ENCODE measurements at places on chromosomes 1 and 21.
A peak's percentile ranks its signal among the peaks of the same experiment; 100 is the strongest.

DNA sequence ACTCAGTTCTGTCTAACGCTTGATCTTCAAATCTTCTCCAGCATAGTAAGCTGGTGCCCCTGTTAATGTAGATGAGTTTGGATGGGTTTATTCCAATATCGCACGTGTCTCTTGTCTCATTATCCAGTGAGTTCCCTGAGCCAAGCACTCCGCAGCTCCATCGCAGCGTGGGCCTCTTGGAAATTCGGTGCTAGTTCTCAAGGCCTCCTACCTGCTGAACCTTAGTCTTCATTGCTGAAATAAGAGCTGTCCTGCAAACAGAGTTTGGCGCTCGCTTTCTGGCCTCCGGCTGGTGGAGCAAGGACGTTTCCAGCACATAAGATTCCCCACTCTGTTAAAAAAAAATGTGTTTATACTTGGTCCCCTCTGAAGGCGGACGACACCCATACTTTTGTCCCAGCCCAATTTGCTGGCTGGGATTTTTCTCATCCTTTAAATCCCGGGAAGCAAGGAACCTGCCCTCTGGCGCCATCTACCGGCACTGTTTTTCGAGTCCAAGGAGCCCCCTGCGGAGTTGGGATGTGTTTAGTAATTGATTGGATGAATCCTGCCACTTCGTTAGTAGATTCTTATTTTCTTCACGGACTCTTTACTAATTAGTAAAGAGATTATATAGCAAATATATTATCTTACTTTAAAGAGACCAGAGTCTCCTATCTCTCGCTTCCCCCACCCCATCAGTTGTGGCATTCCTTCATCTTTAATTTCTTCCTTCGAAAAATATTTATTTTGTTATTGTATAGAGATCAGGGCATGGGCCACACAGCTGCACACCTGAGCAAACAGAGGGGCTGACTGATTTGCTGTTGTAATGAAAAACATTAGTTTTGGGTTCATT is 14.7 kb downstream of the JUN start:
- DNase-seq, result no peak

DNA sequence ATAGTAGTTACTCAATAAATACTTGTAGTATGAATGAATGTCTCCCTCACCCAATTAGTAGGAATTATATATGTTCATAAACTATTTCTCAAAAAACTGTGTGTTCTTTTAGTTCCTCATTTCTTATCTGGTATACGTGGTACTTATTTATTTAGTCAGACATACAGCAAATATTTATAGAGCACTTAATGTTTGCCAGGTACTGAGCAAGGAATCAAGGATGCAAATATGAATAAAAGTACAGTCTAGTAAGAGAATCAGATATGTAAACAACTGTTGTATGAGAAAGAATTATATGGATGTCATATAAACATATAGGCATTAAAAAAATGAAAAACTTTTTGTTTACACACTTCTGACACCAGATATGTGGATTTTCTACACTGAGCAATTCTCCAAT is 58.5 kb downstream of the ATF6 start:
- no peak for DNase-seq

GRCh38 chr21:16834791-16835190 is 678.1 kb upstream of the CXADR start:
- no peak for DNase-seq

- DNase-seq, result no peak
These were observed 42.2 kb upstream of the TTC39A start for GRCh38 chr1:51372561-51372960.

DNA sequence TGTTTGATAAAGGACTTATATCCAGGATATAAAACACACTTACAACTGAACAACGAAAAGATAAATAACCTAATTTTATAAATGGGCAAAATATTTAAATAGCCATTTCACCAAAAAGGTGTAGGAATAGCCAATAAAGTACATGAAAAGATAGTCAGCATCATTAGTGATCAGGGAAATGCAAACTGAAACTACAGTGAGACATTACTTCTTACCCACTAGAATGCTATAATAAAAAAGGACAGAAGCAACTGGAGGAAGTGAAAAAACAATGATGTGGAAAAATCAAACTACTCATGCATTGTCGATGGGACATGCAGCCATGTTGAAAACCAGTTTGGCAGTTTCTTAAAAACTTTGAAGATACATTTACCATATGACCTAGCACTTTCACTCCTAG is 43.4 kb upstream of the HSD3B1 start:
- DNase-seq, result no peak

DNA sequence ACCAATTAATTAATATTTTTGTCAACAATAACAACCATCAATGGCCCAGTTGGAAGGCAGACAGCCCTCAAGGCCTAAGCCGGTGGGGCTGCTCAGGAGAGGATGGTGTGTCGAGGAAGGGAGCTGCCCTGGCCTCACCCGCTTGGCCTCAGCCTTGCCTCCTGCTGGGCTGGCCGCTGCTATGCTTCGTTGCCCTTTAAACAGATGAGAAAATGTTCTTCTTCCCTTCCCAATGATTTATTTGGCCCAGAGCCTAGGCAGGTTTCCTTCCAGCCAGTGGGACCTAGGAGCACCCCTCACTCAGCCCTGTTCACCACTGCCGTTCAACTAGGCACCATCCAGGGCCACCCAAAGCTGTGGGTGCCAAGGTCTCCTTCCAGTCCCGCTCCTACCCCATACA is 3.1 kb upstream of the ADGRB2 start:
- no peak for DNase-seq

DNA sequence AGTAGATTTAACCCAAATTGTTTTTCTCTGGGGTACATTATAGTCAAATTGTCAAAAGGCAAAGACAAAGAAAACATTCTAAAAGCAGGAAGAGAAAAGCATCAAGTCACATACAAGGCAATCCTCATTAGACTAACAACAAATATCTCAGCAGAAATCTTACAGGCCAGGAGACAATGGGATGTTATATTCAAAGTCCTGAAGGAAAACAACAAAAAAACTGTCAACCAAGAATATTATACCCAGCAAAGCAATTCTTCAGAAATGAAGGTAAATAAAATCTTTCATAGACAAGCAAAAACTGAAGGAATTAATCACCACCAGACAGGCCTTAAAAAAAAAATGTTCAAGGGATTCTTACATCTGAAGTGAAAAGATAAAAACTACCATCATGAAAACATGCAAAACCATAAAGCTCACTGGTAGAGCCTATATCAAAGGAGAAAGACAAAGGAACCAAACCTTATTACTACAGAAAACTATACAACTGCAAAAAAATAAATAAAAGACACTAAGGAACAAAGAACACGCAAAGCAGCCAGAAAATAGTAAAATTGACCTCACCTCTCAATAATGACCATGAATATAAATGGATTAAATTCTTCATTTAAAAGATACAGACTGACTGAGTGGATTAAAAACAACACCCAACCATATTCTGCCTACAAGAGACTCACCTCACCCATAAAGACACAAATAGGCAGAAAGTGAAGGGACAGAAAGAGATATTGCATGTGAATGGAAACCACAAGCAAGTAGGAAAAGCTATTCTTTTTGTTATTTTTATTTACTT is 113.8 kb upstream of the ZC3H11B start:
- DNase-seq, result no peak

DNA sequence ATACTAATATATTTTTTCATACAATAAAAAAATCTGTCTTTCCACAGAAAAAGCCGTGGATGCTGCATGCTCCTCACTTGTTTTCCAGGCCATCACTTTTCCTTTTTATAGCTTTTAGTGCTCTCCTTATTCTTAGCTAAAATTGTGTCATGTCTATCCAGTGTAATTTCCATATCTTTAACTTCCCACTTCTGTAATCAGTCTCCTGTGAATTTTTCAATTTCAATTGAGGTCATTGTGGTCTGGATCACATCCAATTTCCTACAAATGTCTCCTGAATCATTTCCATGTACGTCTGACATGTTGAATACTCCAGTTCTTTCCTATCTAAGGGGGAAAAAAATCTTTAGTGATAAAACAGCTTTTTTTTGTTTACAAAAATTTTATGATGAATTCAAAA is 838.2 kb upstream of the B3GALT2 start:
- no peak for DNase-seq

DNA sequence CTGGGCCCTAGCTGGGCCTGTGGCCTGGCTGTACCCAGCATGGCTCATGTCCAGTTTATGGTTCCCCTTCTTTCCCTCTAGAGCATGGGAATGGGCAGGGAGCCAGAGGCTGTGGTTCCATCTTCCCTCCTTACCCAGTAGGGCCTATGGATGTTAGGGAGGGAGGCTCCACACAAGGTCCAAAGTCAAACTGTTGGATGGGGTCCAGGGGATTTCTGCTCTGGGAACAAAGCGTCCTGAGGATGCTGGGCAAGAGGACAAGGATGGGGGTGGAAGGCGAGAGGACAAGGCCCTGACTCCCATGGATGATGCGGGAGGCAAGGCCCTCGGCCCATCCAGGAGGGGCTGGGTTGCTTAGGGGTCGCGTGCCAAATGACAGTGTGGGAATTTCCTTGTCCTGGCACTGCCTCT is 17.3 kb downstream of the CSF1 start:
- DNase-seq, result no peak

GRCh38 chr21:28112511-28112910 is 880.2 kb downstream of the LTN1 start:
- DNase-seq, result no peak

DNA sequence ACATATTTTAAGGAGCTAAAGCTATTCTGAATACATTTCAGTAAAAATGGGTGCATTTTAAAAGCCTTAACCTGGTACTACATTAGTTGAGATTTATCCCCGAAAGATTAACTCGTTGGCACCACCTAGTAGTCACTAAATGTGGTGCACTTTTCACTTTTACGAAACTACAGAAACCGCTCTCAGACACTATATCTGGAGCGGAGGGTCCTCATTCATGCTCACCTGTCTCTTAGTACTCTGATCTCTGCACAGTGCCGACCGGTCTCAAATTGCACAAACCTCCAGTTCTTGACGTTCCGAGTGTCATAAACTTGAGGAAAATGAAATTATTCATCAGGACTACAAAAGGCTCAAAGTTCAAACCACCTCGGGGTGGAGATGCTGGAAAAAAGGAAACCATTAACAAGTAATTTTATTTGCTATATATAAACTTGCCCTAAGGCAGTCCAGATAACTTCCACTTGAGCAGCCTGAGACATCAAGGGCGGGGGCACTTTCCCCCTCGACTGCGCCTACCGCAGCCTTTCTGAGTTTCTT is 722 bp downstream of the LZIC start:
- no peak for DNase-seq

DNA sequence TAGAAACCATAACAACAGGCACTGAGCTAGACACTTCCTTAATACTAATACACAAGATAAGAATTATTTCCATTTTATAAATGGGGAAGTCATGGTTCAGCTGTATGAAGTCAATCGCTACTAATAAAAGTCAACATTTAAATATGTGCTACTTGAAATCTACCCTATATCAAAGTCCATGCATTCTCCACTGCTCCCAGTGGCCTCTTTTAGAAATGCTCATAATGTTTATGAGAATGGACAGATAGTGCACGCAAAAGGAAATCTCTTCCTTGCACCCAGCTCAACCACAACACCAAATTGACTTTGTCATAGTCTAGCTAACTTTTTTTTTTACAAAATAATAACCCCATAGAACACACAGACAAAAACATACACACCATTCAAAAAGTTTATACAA is 281.7 kb upstream of the CXADR start:
- DNase-seq, result no peak

- no peak for DNase-seq
These were observed 79.5 kb upstream of the CD34 start for GRCh38 chr1:207990455-207990854.

DNA sequence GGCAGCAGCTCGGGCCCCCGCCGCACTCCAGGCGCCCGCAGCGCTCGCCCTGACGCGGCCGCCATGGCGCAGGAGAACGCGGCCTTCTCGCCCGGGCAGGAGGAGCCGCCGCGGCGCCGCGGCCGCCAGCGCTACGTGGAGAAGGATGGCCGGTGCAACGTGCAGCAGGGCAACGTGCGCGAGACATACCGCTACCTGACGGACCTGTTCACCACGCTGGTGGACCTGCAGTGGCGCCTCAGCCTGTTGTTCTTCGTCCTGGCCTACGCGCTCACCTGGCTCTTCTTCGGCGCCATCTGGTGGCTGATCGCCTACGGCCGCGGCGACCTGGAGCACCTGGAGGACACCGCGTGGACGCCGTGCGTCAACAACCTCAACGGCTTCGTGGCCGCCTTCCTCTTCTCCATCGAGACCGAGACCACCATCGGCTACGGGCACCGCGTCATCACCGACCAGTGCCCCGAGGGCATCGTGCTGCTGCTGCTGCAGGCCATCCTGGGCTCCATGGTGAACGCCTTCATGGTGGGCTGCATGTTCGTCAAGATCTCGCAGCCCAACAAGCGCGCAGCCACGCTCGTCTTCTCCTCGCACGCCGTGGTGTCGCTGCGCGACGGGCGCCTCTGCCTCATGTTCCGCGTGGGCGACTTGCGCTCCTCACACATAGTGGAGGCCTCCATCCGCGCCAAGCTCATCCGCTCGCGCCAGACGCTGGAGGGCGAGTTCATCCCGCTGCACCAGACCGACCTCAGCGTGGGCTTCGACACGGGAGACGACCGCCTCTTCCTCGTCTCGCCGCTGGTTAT is 2.8 kb downstream of the KCNJ9 start:
- DNase-seq, result peak; percentile 66

GRCh38 chr1:61132176-61132638 is 49.8 kb downstream of the NFIA start:
- no peak for DNase-seq

- DNase-seq, result no peak
These were observed 295.2 kb downstream of the NEGR1 start for GRCh38 chr1:71987181-71987580.

- DNase-seq, result no peak
These were observed 15.4 kb downstream of the IL12RB2 start for GRCh38 chr1:67323087-67323486.

Measured in effector CD4-positive, alpha-beta T cell (primary cell).